ENCODE measurements at places on chromosomes 3 and 15. TPM values are rescaled to one million over a fixed set of nuclear protein-coding genes. Genes with fewer than 3 reads are reported as not detected.
A peak's percentile ranks its signal among the peaks of the same experiment; 100 is the strongest.

The SLC12A6 gene
- 32.7 TPM for total RNA-seq

DNA sequence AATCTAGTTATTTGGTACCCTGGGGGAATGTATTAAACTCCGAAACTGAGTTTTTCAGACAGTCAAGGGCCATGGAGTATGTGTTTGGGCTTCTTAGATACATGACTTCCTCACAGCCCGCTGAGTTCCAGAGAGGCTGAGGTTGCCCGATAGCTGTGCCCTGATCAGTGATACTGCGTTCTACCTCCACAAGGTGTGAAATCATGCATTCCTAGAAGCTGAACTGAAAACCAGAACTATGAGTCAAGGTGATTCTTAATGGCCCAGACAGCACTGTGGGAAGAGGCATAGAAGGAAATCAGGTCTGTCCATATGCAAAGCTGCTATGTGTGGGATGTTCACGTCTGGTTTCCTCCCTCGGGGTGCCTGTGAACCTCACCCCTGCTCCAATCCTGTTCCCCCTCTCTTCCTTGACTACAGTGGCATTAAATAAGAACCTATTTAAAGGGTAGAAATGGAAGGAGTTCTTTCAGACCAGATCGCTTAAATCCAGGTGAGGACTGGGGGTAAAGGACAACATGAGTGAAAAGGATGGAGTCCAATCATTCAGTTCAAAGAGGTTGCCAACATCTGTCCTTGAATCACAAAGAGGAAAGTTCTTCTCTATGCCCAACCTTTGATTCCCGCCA is 74.3 kb downstream of the MYO1E start:
- peaks cover 32% of the 10 kb centered on the region for H3K4me1 ChIP-seq
- no peak for DNase-seq
- H3K27me3 ChIP-seq: no peaks in the 10 kb centered on the region
- H3K36me3 ChIP-seq: peaks cover 10% of the 10 kb centered on the region

GRCh38 chr15:79090487-79091203 is at the start of gene RASGRF1:
Gene RASGRF1, minus strand, starts transcription at chr15:79090780. Its CDS starts 282 bp downstream, at chr15:79090498.
- H3K36me3 ChIP-seq: no peaks in the 10 kb centered on the region
- peaks cover 60% of the 10 kb centered on the region for H3K27me3 ChIP-seq
- no peaks in the 10 kb centered on the region for H3K4me1 ChIP-seq

GRCh38 chr15:101288905-101289513 is 6.0 kb downstream of the SNRPA1 start:
- H3K27me3 ChIP-seq: no peaks in the 10 kb centered on the region
- H3K27ac ChIP-seq: peak overlapping the region; percentile 58
- peaks cover 69% of the 10 kb centered on the region for H3K36me3 ChIP-seq
- no peak overlapping the region for H3K4me3 ChIP-seq
- peak; percentile 58 for DNase-seq

- no peak overlapping the region for H3K27ac ChIP-seq
- no peak for DNase-seq
- peaks cover 12% of the 10 kb centered on the region for H3K27me3 ChIP-seq
- H3K4me3 ChIP-seq: no peak overlapping the region
- H3K36me3 ChIP-seq: no peaks in the 10 kb centered on the region
Observed at GRCh38 chr15:52251144-52251860, 44.3 kb downstream of the MYO5C start.
